ENCODE measurements at places on chromosomes 4 and X.

- DNase-seq: no peak
These were observed 43.0 kb upstream of the TEX13D start for GRCh38 chrX:124289443-124289842.

- DNase-seq: no peak
These were observed 276.5 kb upstream of the CTSO start for GRCh38 chr4:156230176-156230575.

GRCh38 chr4:5865896-5866599 lies 26.8 kb downstream of the CRMP1 start:
- DNase-seq: no peak

GRCh38 chr4:42523066-42523718 lies 125.9 kb downstream of the SHISA3 start:
- DNase-seq: no peak

DNA sequence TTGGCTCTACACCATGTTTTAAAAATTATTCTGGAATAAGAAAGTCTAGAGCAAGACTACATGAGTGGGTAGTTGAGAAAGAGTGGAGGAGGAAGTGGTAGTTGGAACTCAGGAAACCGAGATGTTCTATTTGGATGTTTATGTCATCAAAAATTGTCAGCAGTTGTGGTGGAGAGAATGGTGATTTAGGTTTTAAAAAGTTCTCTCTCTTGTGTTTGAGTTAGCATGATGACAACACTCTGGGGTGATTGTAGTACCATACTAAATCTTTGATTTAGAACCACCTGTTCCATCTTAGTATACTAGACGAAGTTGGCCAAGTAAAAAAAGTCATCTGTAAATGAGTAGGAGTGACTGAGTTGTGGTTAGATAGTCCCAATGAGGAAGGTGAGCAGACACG lies 40.7 kb downstream of the KLHL2 start:
- DNase-seq: no peak

GRCh38 chr4:177178246-177178645 lies 131.4 kb upstream of the NEIL3 start:
- no peak for DNase-seq

DNA sequence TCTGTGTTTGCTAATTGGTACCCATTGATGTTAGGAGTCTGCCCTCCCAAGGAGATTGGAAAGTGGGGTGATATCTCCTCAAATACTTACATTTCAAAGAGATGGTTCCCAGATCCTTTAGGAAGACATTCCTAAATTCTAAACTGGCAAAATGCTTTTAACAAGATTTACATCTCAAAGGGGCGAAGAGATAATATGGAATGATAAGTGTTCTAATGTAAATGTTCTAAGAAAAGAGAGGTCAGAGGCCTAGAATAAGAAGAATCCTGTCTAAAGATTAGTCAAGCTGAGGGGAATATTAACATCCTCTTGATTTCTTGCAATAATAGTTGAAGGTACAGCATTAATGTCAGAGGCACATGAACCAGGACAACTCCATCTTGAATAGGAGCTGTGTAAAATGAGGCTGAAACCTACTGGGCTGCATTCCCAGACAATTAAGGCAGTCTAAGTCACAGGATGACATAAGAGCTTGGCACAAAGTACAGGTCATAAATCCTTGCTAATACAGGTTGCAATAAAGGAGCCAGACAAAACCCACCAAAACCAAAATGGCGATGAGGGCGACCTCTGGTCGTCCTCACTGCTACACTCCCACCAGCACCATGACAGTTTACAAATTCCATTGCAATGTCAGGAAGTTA lies 2248.1 kb downstream of the ARAP2 start:
- no peak for DNase-seq

GRCh38 chrX:82775426-82775825 lies 732.7 kb upstream of the POU3F4 start:
- no peak for DNase-seq

DNA sequence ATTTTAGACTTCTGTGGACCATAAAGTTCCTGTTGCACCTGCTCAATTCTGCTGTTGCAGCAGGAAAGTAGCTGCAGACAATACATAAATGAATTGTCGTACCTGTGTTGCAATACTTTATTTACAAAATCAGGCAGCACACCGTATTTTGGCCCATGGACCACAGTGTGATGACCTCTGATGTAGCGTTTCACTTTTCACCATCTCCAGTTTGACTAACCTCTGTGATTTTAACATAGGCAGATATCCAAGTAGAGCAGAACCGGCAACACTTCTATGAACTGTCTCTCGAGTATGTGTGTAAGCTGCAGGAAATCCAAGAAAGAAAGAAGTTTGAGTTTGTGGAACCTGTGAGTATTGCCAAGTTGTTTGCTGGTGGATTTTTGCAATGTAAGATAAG lies 132.7 kb downstream of the ARHGAP10 start:
- no peak for DNase-seq

- no peak for DNase-seq
These were observed 5.2 kb downstream of the TMEM164 start for GRCh38 chrX:110008011-110008635.

DNA sequence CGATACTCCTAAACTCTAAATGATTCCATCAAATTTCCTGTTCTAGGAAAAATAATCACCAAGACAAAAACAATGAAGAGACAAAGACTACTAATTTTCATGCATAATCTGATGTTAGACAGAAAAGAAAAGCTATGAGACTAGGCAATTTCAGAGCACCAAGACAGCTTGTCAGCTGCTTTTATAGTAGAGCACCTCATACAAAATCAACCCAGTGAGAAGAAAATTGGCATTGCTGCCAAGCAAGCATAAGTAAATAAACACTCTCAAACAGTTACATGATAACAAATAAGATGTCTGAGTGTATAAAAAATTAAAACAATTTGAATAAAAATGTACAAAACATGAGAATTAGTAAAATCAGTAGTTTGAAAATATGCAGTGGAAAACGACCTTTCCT lies 1544.6 kb downstream of the C4orf33 start:
- DNase-seq: no peak

DNA sequence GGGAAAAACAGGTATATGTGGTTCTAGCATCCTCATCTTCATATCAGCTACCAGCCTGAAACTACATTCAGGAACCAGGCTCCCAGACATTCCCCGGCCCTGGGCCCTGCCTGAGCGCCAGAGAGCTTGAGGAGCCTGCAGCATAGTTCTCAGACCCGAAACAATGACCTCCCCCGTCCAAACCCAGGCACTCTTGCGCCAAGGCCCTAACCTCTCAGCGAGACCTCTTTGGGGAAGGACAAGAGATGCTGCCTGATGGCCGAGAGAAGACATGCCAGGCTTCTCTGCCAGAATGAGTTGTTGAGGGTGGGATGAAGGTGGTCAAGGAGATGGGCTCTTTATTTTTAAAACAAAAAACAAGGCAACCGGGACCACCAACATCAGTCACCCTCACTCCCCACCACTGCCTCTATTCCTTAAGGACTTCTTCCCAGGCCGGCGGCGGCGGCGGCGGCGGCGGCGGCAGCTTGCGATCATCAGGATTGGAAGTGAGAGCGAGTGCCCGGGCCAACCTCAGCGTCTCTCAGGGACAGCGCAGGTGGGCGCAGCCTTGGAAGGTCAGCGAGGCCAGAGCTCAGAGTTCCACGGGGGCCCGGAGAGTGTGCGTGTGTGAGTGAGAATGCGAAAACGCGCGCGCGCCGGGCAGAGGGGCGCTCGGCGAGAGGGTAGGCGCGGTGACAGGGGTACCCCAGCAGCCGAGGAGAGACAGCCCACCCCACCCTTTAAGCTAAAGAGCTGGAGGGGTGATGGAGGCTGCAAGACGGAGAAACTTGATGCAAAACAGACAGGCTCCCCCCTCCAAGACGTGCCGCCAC lies 601 bp downstream of the INPP4B start:
- DNase-seq: no peak

DNA sequence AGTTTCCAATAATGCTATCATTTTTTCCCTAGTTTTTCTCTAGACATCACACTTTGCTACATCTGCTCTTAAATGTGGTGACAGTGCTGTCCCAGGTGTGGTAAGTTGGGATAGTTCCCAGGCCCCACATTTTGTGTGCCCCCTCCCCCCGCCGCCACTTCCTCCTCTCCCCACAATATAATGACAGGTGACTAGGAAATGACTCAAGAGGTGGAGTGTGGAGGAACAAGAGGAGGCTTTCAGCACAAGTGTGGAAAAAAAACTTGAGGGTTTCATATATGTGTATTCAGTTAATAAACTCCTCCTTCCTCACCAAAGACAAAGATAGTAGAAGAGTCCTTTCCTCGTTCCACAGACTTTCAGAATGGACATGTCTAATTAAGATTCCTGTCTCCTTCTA lies 18.3 kb upstream of the IL21 start:
- no peak for DNase-seq

GRCh38 chr4:95610061-95610569 lies 61.3 kb upstream of the UNC5C start:
- no peak for DNase-seq

DNA sequence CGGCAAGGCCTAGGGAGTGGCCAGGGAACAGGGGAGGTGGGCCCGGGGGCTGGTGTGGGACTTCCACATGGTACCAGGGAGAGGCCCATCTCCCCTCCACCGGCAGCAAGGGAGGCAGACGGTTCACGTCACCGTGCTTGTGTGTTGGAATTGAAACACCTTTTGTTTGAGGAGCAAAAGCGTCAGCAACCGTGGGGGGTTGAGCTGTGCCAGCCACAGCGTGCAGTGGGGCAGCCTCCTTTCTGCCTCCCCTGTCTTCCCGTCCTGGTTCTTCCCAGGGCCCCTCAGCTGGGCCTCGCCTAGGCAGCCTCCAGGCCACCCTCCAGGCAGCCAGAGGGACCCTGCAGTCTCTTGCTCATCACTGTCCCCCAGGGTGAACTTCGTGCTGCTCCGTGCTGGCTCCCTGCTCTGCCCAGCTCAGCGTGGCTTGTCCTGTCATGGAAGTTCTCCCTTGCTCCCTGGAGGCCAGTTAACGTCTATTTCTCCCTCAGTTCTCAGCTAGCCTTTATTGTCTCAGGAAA lies 32.1 kb upstream of the HGFAC start:
- DNase-seq: no peak

- no peak for DNase-seq
These were observed 250.3 kb upstream of the FAM47A start for GRCh38 chrX:34382416-34382815.

DNA sequence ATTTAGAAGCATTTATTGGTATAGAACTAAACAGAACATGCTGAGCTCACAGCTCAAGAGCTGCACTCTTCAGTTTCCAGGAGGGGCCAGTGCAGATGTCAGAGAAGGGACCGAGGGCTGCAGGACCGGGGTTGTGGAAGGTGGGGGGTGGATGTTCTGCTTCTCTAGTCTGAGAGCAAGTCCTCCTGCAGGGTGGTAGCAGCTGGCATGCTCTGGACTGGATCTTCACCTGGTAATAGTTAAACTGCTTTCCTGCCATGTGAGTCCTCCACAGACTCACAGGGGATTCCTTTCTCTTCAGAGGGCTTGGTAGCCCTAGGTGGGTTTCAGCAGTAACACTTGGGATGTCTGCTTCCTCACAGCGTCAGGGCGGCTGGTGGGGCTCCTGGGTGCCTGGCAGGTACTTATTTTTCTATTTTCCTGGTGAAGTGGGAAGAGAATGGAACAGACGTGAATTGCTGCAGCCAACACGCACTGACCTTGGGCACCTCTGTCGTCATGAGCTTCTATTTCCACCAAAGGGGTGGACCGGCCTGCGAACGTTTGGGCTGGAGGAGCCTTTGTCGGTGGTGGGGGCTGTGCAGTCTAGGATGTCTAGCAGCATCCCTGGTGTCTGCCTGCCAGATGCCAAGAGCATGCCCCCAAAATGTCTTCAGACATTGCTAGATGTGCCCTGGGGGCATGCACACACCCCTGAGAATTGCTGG lies 2.5 kb downstream of the MAEA start:
- no peak for DNase-seq

DNA sequence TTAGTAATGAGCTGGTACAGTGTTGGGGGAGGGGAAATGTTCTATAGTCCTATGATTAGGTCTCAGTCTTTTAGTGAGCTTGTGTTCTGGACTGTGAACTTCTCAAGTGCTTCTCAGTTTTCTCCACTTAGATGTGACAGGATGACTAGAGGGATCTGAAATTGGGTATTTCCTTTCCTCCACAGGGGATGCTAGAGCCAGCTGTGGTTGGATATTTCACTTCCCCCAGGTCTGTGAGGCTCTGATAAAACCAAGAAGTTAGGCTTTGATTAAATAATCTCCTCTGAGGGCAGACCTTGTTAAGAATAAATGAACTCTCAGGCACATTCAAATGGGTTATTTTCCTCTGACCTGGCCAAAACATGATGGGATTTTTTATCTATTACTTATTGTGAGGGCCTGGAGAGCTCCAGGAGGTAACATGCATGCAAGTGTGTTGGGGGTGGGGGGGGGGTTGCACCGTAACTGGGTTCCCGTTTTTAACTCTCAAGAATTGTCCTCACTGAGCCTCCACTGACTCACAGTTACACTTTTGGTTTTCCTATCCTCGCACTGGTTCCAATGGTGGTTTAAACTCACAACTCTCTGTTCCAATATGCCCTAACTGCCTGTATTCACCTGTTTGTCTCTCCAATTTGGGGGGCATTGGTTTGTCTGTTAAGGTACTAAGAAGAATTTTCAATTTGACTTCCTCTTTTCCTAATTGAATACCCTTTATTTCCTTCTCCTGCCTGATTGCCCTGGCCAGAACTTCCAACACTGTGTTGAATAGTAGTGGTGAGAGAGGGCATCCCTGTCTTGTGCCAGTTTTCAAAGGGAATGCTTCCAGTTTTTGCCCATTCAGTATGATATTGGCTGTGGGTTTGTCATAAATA lies 28.1 kb upstream of the GLRA3 start:
- DNase-seq: no peak

GRCh38 chr4:17546678-17547077 lies 30.3 kb upstream of the LAP3 start:
- DNase-seq: no peak

DNA sequence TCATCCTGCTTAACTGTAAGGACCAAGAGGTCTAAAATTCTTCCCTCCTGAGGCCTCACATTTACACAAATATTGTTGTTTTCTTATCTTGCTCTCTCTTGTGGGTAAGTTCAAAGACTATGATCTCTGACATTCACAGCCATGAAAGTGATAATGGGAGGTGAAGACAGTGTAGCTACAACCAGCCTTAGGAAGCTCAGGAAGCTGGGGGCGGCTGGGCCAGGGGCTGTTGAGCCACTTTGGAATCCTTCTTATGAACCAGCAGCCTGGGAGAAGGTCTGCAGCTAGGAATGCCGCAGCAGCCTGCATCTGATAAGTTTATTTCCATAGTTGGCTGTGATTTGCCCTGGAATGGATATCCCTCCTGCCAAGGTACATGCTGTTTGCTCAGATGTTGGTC lies 316.2 kb downstream of the STIM2 start:
- DNase-seq: no peak

- no peak for DNase-seq
These were observed 62.2 kb upstream of the IL13RA1 start for GRCh38 chrX:118665204-118665603.

GRCh38 chr4:81915430-81915829 lies 443.7 kb upstream of the RASGEF1B start:
- no peak for DNase-seq
